A549 treated with DMSO at 1 μM for 4 hours (cell line): ENCODE measurements at places on chromosomes 13 and 19. TPM values are rescaled to one million over a fixed set of nuclear protein-coding genes. Genes with fewer than 3 reads are reported as not detected.

NCCRP1 gene
- 0.76 to 2.2 TPM (median 1.7 TPM) in 5 replicates for total RNA-seq

IFNL4 gene
- not detected in 5 replicates for total RNA-seq

DBP gene
- total RNA-seq, result 1.5 to 2.6 TPM (median 2.2 TPM) in 5 replicates

ZNF665 gene
- total RNA-seq, result not detected in 5 replicates

ANGPTL8 gene
- total RNA-seq, result not detected in 5 replicates

PLPP2 gene
- 89.1 to 113 TPM (median 104 TPM) in 5 replicates for total RNA-seq

ZNF57 gene
- 1.6 to 2.7 TPM (median 2.2 TPM) in 5 replicates for total RNA-seq

KLHL1 gene
- total RNA-seq, result not detected in 5 replicates

ADGRE3 gene
- not detected in 5 replicates for total RNA-seq

CRX gene
- not detected in 5 replicates for total RNA-seq

FGF21 gene
- total RNA-seq, result not detected in 5 replicates

ADGRL1 gene
- total RNA-seq, result 2.2 to 3.6 TPM (median 3.3 TPM) in 5 replicates

RASGRP4 gene
- total RNA-seq, result 0.07 TPM in 2 of 5 replicates, not detected in the others

LHB gene
- not detected in 5 replicates for total RNA-seq

CCDC70 gene
- total RNA-seq, result 0.07 to 0.14 TPM in 2 of 5 replicates, not detected in the others

TPTE2 gene
- total RNA-seq, result not detected in 5 replicates
